ENCODE measurements at places on chromosomes 16 and 17.

- no peak for DNase-seq
Observed at GRCh38 chr17:77720946-77721845, 237.3 kb upstream of the TNRC6C start.

- no peak for DNase-seq
Observed at GRCh38 chr16:65531475-65531874, 409.6 kb upstream of the CDH11 start.

GRCh38 chr17:29089601-29090044 lies 46.7 kb downstream of the PIPOX start:
- DNase-seq, result no peak

DNA sequence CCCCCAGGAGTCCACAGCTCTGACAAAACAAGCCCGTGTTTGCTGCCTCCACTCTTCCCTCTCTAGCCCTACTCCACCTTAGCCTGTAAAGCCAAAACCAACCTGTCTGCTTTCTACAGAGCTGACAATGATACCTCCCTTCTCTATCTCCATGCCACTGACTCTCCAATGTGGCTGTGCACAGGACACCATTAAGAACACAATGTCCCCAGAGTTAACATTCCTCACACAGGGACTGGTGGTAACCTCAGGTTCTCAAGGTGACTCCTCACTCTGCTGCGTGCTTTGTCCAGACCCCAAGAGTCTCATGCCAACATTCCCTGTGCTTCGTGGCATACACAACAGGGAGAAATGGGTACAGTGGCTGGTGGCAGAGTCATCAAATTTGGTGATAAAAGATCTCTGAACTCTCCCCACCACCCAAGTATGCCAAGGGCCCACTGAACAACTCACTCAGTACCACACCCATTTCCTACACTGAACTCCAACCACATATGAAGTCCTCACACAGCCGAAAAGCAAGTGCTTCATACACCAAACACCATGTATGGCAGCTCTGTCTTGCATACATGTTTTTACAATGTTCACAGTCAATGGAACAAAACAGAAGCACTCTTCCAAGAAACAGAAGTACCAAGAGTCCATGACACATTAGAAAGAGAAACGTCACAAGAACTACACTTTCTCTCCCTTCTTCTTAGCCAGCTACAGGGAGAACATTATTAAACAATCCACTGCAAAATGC lies 21.1 kb downstream of the CSNK2A2 start:
- DNase-seq, result no peak
